Hematopoietic multipotent progenitor cell (in vitro differentiated cells): ENCODE measurements at places on chromosomes 1 and 21.

DNA sequence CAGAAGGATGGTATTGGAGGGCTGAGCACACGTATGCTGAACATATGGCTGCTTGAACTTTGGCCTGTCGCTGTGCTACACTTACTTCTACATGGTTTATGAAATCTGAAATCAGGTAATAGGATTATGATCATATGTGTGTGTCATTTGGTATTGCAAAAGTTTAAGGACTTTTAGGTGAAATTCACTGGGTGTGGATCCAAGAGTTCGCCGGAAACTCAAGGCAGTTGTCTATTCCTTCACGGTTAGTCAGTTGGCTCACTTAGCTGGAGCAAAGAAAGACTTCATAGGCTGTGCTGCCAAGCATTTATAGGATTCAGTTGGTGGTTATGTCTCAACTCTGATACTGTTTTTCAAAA is 927 bp downstream of the UAP1 start:
- no peak for DNase-seq

DNA sequence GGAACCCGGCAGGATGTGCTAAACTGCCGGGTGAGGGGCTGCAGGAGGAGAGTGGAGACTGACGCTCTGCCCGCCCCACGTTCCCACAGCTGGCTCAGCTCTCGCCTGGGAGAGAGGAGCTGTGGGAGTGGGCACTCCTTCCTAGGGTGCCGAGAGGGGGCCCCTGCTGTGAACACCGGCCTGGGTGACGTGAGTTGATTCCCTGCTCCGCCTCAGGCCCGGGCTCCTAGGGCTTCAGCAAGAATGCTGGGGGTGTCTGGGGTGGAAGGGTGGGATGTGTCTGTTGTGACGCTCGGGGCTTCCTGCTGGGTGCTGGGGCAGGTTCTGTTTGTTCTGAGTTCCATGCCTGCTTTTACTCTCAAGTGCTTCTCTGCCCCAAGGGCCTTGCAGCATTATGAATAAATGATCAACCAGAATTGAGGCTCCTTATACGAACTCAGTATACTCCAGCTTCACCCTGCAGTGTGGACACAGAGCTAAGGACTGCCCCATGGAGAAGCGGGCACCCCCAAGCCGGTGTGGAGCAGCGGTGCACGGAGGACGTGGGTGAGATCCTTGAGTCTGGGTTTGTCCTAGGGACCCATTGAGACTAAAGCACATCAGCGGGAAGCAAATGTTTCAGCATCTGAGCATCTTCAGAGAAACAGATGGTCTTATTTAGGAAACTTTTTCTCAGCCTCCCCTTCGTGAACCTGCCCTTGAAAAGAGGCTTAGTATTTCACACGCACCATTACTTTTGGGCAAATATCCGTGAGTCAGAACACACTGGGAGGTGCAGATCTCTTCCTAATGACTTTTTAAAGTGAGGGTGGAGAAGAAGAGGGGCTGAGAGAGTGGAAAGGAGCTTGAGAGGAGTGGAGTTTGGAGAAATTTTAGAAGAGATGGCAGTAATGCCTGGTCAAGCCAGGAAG is 41.7 kb downstream of the SYT6 start:
- DNase-seq: no peak

DNA sequence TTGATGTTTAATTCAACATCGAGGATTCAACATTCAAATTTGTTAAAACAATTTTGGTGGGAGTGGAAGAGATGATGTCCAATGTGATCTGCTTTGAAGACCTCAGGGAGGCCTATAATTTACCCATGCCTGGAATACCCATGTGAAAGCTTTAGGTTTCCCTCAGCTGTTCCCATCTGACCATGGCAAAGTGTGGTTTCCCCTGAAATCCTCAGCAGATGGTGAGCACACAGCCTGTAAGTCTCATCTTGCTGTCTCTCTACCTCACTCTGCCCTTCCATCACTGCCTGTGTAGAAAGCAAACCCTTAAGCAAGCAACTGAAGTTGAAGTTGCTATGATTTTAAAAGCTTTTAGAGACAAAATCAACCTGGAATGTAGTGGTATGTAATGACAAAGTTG is 80.1 kb upstream of the ATF3 start:
- no peak for DNase-seq

GRCh38 chr1:93969371-93969770 is 60.1 kb upstream of the GCLM start:
- DNase-seq: no peak

- DNase-seq: no peak
Observed at GRCh38 chr1:85189120-85189519, 11.7 kb downstream of the SYDE2 start.

GRCh38 chr1:175252561-175252960 is 60.0 kb upstream of the KIAA0040 start:
- DNase-seq: no peak

- DNase-seq: no peak
Observed at GRCh38 chr1:177858332-177858821, 111.5 kb downstream of the SEC16B start.

GRCh38 chr1:208461680-208462079 is 217.5 kb upstream of the PLXNA2 start:
- DNase-seq: no peak

DNA sequence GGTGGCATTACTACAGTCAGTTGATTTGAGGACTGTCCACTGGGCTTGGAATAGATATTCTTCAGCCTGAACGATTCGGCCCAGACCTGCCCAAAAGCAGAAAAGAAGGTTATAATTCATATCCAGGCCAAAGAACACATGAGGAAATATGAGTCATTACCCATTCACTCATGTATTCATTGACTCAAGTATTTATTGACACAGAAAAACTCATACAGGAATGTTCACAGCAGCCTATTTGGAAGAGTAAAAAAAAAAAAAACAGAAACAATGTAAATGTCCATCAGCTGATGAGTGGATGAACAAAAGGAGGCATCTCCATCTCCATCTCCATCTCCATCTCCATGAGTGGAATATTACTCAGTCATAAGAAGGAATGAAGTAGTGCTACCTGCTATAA is 15.9 kb downstream of the ZMYND12 start:
- DNase-seq: no peak

GRCh38 chr1:28457678-28458077 is 48.2 kb upstream of the RCC1 start:
- no peak for DNase-seq

DNA sequence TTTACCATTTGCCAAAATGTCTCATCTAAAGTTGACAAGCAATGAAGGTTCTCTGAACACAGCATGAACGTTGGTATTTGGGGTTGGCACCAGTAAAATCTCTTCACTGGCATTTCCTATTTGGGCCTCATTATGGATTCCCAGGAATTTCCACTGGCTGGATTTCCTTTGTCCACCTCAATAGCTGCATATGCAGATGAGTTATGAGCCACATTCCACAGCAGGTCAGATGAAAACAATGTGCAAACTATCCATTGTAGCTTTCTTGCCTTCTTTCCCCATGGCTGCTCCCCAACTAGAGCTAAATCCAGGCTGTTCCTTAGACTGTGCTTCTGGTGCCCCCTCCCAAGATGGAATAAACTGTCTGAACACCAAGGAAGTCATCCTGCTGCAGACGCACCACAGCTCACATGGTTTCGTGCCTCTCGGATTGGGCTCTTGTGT is 168.1 kb upstream of the FGGY start:
- no peak for DNase-seq

DNA sequence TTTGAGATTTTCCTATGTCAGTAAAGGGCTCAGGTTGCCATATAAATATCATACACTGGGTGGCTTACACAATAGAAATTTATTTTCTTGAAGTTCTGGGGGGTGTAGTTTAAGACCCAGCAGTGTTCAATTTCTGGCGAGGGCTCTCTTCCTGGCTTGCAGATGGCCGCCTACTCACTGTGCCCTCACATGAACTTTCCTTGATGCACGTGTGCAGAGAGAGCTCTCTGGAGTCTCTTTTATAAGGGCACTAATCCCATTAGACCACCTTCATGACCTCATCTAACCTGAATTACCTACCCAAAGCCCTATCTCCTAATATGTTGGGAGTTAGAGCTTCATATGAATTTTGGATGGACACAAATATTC is 21.1 kb downstream of the TMEM51 start:
- DNase-seq: no peak

- no peak for DNase-seq
Observed at GRCh38 chr1:53420341-53420740, 38.9 kb upstream of the DMRTB1 start.

DNA sequence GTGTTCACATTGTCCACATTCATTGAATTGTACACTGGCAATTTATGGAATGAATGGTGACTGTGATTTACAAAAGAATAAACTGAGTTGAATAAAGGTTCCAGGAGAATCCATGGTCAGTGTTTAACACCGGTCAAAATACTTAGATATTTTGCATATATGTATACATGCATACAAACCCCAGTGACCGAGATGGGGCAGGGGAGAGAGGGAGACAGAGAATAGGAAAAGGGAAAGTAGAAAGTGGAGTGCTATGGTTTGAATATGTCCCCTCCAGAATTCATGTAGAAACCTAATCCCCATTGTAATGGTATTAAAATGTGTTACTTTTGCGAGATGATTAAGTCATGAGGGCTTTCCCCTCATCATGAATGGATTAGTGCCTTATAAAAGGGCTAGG is 154.4 kb downstream of the TTLL7 start:
- DNase-seq: no peak

DNA sequence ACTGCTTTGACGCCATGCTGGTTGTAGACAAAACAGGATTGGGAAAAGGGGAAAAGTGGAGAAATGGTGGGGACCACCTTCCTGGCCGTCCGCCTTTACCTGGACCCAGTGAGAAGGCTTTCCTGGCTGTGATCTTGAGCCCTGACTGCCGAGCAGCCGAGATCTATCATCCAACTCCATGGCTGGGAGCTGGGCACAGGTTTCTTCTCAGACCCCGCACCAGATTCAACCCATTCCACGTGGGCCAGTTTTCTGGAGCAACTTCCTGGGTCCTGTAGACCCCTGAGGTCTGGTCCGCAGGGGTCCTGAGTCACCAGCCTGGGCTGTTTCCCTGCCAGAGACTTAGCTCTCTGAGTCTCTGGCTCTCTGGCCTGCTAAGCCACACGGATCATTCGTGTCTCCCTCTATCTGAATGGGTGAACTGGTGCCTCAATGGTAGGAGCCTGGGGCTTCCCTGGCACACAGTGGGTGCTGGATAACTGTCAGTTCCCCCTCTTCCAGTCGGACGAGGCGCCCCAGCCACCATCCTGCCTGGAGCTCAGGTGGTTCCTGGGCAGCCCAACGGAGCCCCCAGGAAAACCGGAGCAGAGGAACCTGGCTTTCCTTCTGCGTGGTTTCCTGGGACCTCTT is 4.5 kb upstream of the NPHP4 start:
- no peak for DNase-seq

DNA sequence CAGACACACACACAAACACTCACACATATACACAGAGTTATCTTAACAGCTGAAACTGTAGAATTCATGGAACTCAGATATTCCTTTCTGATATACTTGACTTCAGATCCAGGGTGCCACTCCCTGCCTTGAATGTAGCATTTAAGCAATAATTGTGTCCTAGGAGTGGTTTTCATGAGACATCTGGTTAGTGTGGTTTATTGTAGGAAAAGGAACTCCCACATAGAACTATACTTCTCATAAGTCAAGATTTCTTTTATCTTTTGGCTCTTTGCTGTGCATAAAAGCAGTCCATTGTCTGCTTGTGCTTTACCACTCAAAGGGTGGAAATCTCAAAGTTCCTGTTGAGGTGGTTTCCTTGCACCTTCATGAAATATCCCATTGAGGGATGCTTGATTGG is 272.6 kb upstream of the SGIP1 start:
- no peak for DNase-seq

DNA sequence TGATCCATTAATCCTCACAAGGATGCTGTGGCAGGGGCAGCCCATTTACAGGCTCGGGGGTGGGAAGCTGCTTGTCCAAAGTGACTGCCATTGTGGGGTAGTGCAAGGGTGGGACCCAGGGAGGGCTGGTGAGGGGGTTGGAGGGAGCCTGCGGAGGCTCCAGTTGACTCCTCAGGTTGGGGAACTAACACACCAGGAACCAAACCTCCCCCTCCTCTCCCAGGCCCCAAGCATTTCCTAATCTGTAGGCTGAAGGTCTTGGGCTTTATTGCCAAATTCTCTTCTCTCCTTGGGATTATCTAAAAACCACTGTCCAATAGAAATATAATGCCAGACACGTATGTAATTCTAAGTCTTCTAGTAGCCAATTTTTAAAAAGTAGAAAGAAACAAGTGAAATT is 18.2 kb downstream of the IKBKE start:
- no peak for DNase-seq

GRCh38 chr1:234778221-234779159 is 168.5 kb upstream of the IRF2BP2 start:
- peak; percentile 76 for DNase-seq

DNA sequence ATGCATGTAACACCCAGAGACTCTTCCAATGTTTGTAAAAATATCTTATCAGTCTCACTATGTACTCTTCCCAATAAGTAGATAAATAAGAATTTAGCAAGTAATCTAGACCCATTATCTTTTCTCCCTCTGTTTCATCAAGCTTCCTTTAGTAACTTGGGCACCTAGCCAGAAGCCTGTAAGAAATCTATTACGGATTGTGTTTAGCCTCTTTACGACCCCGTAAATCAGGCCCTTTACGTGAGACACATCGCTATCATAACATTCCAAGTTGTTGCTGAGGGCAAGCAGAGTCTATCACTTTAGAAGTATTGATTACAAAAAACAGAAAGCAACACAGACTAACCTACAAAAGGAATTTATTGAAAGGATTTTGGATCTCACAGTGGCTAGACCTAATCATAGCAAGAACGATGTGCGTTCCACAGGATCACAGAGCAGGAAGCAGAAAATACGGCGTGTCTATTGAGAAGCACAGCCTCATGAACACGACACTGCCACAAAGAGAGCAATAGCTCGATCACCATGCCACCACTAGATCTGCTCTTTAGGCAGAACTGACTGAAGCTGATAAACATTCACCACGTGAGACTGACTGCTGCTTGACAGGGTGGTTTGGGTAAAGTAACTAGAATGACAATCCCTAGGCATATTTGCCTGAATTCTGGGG is 922.1 kb downstream of the AMY1C start:
- no peak for DNase-seq

- DNase-seq: peak; percentile 28
Observed at GRCh38 chr1:156356875-156357534, 12.0 kb upstream of the RHBG start.

GRCh38 chr1:44036409-44037139 is 5.3 kb upstream of the SLC6A9 start:
- DNase-seq: no peak

- DNase-seq: no peak
Observed at GRCh38 chr1:93676427-93676826, 5.2 kb downstream of the BCAR3 start.

- no peak for DNase-seq
Observed at GRCh38 chr1:108639899-108640560, 20.9 kb downstream of the HENMT1 start.

GRCh38 chr1:25110485-25110884 is 121.8 kb downstream of the SYF2 start:
- DNase-seq: no peak

GRCh38 chr21:15793550-15794235 is 63.9 kb downstream of the USP25 start:
- DNase-seq: no peak

- DNase-seq: no peak
Observed at GRCh38 chr21:46068516-46069079, 29.3 kb upstream of the COL6A2 start.

- no peak for DNase-seq
Observed at GRCh38 chr1:216826646-216827045, 103.4 kb upstream of the ESRRG start.
